ENCODE measurements at places on chromosomes 4 and X. TPM values are rescaled to one million over a fixed set of nuclear protein-coding genes. Genes with fewer than 3 reads are reported as not detected.
A peak's percentile ranks its signal among the peaks of the same experiment; 100 is the strongest.

Gene DUX4
- total RNA-seq: not detected

GRCh38 chrX:27987862-27988646 is 6.8 kb upstream of the DCAF8L1 start:
- H3K4me3 ChIP-seq: no peak overlapping the region
- H3K27ac ChIP-seq: no peak overlapping the region
- no peaks in the 10 kb centered on the region for H3K4me1 ChIP-seq
- no peak for DNase-seq
- H3K27me3 ChIP-seq: no peaks in the 10 kb centered on the region

GRCh38 chr4:9859810-9860209 is 78.4 kb downstream of the DRD5 start:
- H3K27ac ChIP-seq: no peak overlapping the region
- no peaks in the 10 kb centered on the region for H3K4me1 ChIP-seq
- H3K36me3 ChIP-seq: no peaks in the 10 kb centered on the region
- H3K4me3 ChIP-seq: no peak overlapping the region
- H3K27me3 ChIP-seq: no peaks in the 10 kb centered on the region

- DNase-seq: no peak
- H3K27me3 ChIP-seq: no peaks in the 10 kb centered on the region
- H3K4me1 ChIP-seq: no peaks in the 10 kb centered on the region
- no peak overlapping the region for H3K4me3 ChIP-seq
- H3K36me3 ChIP-seq: peaks cover 39% of the 10 kb centered on the region
These were observed 15.2 kb downstream of the CTBP1 start for GRCh38 chr4:1233641-1234308.

DNA sequence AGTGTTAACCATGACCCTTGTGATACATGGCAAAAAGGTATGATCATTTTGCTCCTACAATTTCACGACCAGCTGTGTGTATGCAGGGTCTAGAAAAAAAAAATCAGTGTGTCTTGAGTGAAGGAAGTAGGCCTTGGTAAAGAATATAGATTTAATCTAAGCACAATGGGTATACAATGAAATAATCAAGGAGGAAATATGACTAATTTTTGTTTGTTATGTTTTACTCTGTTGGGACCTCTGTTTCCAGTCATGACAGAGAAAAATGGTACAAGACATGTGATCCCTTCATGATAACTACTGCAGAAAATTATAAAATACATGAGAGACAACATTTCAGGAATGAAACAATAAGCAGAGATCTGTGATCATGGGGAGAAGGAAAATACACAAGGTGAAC is 835.5 kb downstream of the PDHA2 start:
- no peak overlapping the region for H3K4me3 ChIP-seq
- no peak for DNase-seq
- H3K27ac ChIP-seq: no peak overlapping the region

DNA sequence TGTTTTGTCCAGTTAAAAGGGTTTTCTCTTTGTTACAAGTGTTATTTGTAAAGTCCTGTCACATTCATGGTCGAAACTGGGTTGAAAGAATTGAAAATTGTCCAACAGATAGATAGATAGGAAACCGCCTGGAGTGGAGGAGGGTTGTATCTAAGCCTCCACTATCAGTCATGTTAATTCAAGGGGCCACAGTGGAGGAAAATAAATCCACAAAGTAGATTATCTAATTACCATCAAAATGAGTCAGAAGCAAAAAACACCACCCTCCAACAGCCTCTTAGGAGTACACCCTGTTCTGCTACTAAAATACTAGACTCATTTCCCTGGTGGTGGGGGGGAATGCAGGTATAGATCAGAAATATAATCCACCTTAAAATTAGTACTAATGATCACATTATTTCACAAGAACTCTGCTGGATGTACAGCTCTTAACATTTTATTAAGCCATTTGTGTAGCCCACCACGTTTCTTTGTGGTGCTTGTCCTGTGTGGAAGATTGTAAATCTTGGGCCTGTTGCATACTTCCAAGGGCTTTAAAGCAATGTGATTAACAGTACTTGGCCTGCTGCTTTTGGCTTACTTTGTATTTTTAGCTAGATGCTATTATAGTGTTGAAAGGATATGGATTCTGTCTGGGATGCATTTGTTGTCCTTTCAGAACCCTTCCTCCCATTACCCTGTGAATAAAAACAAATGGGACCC is 26.8 kb downstream of the RBBP7 start:
- no peaks in the 10 kb centered on the region for H3K4me1 ChIP-seq
- H3K4me3 ChIP-seq: no peak overlapping the region
- no peak overlapping the region for H3K27ac ChIP-seq

Gene TRAPPC11
- total RNA-seq: 24.5 TPM

Gene VCX
- 0.23 TPM for total RNA-seq

Gene BMPR1B
- total RNA-seq: not detected

DNA sequence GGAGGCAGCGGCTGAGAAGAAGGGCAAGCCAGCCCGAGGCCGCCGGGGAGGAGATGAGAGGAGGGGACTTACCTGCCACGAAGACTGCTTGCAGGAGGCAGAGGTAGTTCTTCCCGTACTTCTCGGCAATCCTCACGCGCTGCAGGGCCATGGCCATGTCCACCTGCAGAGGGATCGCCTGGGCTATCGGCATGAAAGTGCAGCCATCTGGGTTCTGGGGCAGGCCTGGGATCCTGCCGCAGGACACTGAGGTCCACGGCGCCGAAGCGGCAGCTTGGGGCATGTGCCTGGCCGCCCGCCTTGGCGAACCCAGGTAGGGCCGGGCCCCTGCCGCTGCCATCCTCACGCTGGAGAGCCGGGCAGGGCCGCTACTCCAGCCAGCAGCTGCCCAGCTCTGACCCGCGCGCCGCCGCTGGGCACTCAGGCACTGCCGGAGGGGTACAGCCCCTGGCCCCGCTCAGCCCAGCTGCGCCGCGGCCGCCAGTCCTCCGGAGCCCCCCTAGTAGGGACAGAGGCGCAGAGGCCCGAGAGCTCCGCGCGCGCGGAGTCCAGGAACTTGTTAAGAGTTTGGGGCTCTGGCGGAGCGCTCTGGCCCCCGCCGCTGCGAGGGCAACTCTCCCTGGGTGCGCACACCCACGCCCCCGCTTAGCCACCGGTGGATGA is 16.0 kb downstream of the MCF2 start:
- no peaks in the 10 kb centered on the region for H3K4me1 ChIP-seq
- DNase-seq: no peak
- H3K27ac ChIP-seq: no peak overlapping the region
- H3K36me3 ChIP-seq: no peaks in the 10 kb centered on the region
- no peak overlapping the region for H3K4me3 ChIP-seq

- H3K27ac ChIP-seq: no peak overlapping the region
- H3K27me3 ChIP-seq: no peaks in the 10 kb centered on the region
- H3K4me3 ChIP-seq: no peak overlapping the region
- H3K36me3 ChIP-seq: no peaks in the 10 kb centered on the region
- no peak for DNase-seq
These were observed 121.2 kb downstream of the TBCK start for GRCh38 chr4:106194801-106195200.

Gene FAM9B
- total RNA-seq: not detected

Gene GSTCD
- total RNA-seq: 19.9 TPM

DNA sequence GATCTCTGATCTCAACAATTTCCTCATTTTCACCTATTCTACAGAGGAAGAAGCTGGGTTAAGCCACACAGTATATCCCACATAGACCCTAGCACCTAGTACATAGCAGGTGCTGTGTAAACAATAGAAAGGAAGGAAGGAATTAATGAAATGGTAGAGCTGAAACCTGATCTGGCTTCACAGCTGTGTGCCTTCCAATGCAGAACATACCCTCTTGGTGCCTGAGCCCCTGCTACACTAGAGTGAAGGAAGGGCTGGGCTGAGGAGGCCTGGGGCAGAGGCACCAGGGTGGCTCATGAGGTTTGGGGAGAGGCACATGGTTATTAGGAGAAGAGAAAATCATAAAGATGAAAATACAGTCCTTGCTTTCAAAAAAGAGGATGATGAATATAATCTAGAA is 21.3 kb downstream of the LRRC66 start:
- DNase-seq: no peak
- no peaks in the 10 kb centered on the region for H3K36me3 ChIP-seq
- no peak overlapping the region for H3K4me3 ChIP-seq

GRCh38 chr4:54877006-54877405 is 219.2 kb downstream of the KIT start:
- H3K27ac ChIP-seq: no peak overlapping the region
- H3K36me3 ChIP-seq: no peaks in the 10 kb centered on the region
- DNase-seq: no peak
- H3K27me3 ChIP-seq: no peaks in the 10 kb centered on the region
- no peaks in the 10 kb centered on the region for H3K4me1 ChIP-seq

DNA sequence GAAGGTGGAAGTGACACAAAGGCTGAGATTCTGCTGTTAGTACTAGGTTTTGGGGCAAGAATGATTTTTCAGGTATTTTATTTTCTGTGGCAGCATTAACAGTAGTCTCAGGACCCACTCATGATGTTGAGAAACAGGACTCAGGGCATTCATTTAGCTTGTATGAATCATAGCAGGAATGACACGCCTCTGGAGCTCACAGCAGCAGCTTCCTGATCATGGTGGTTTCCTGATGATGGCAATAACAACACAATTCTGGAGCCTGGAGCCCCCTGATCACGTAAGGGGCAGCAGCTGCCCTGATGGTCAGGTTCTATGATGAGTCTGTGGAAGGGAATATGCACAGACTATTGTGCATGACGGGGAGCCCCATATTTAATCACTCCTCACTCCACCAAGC is 47.0 kb downstream of the TASL start:
- no peak overlapping the region for H3K4me3 ChIP-seq
- H3K36me3 ChIP-seq: no peaks in the 10 kb centered on the region
- DNase-seq: no peak
- H3K27me3 ChIP-seq: no peaks in the 10 kb centered on the region
- H3K4me1 ChIP-seq: no peaks in the 10 kb centered on the region

Gene HGFAC
- not detected for total RNA-seq

Gene HSFX2
- not detected for total RNA-seq

GRCh38 chrX:12844319-12844718 is 22.6 kb upstream of the TLR7 start:
- H3K27ac ChIP-seq: peak overlapping the region; percentile 100
- no peaks in the 10 kb centered on the region for H3K36me3 ChIP-seq
- H3K27me3 ChIP-seq: no peaks in the 10 kb centered on the region
- peak; percentile 46 for DNase-seq

DNA sequence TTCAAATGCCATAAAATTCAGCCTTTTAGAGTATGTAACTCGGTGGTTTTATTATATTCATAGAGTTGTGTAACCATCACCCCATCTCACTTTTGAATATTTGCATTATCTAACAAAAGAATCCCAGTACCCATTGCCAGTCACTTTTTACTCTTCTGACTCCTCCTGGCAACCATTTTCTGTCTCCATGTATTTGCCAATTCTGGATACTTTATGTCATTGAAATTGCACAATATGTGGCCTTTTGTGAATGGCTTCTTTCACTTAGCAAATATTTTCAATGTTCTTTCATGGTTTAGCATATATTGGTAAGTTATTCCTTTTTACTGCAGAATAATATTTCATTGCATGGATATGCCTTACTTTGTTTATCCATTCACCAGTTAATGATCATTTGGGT is 79.9 kb downstream of the SLIT2 start:
- no peaks in the 10 kb centered on the region for H3K4me1 ChIP-seq
- no peaks in the 10 kb centered on the region for H3K36me3 ChIP-seq
- no peak for DNase-seq
- H3K4me3 ChIP-seq: no peak overlapping the region
- H3K27me3 ChIP-seq: no peaks in the 10 kb centered on the region
